GM12865 (cell line): ENCODE measurements at places on chromosomes 13 and 19.

DNA sequence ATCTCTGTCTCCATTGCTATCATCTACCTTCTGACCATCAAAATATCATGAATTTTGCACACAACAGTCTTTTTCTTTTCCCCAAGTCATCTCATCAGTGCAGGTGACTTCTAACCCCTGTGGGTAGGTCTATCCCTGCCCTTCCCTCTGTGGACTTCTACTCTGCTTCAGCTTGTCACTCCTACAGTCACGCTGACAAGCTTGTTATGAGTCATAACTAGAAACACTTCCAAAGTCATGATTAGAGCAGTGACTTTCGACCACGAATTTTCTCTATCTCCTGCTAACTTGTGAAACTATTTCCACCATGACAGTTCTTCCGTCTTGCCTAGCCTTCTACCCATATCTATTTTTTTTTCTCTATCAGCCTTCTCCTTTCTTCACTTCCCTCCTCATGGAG is 343.7 kb upstream of the ARGLU1 start:
- DNase-seq = no peak

DNA sequence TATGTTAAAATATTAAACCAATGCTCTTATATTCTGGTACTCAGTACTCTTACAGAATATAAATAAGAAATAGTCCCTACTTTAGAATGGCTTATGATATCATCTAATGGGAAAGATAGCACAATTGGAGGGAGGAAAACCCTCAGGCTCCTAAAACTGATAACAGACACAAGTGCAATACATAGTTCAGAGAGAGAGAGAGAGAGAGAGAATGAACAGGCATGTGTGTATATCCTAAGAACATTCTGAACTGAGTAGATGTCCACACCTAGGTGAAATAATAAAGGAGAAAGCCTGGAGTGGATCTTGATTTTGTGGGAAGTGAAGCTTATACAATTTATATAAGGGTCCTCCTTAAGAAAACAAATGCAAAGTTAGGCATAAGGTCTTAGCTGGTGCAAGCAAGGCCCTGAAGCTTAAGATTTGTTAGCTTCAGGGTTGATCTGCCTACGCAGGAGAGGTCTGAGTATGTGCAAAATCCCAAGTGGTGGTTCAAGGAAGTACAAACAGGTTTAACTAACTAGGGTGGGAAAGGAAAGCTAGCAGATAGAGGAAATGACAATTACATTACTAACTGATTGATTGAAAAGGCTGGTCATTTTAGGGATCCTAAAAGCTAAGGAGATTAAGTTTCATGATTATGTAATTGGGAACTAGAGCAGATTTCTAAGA is 53.3 kb downstream of the SOX21 start:
- no peak for DNase-seq

- DNase-seq = no peak
These were observed 58.5 kb downstream of the CCDC70 start for GRCh38 chr13:51920267-51920666.

- peak; percentile 9 for DNase-seq
These were observed 26.6 kb upstream of the OR10H1 start for GRCh38 chr19:15841875-15842569.

GRCh38 chr13:111470933-111471332 is 150.5 kb downstream of the TEX29 start:
- DNase-seq = no peak

- DNase-seq = no peak
These were observed 139.3 kb downstream of the DACH1 start for GRCh38 chr13:71727662-71728061.

DNA sequence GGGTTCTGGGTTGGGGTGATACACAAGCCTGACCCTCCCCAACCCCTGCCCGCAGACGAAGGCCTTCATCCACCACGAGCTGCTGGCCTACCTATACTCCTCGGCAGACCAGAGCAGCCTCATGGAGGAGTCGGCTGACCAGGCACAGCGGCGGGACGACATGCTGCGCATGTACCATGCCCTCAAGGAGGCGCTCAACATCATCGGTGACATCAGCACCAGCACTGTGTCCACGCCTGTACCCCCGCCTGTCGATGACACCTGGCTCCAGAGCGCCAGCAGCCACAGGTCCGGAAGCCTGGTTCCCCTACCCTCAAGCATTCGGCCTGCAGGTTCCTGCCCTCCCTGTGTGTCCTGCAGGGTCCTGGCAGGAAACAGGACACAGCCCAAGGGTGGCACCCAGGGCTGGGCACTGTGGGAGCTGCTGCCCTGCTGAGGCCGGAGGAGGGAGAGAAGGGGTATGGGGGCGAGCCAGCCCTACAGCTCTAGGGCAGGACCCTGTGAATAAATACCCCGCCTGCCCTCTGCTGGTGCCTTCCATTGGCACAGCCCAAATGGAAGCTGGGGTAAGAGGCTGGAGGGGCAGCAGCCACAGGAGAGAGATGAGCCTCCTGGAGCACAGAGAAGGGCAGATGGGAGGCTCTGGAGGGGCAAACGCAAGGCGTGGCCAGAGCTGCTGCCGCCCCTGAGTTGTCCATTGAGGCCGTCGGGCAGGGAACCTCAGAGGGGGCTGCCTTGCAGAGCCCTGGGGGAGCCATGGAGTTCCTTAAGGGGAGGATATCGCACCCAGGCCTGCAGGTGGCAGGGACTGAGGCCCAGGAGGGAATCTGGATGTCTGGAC is 6.8 kb downstream of the TMED1 start:
- DNase-seq = no peak

DNA sequence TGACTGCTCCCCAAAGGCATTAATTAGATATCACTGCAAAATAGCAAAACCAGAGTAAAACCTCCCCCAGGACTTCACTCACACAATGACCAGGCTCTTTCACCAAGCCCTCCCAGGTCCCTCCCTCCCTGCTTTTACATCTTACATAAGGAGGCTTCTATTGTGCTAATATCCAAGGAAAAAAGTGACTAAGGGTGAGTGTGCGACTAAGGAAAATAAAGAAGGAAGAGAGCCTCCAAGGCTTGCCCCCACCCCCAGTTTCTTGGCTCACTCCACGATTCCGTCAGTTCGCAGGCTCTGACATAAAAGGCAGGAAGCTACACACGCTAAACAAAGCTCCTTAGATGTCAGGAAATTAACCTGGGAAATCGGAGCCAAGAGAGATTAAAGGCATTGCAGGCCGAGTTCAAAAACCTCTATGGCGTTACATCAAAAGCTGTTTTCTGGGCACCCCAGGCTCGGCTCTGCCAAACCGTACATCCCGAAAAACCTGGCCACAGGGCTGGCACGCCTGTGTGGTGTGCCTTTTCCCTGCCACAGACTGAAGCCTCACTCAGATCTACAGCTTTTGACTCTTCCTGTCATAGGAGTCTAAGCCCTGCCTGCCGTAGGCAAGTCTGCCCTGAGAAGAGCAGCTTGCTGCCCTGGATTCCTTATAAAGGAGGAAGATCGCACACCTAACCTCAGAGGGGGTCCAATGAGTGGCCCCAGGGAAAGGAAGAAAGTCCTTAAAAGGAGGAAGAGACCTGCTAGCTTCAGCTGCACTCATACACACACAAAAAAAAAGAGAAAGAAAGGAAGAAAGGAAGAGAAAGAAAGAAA is 67.0 kb upstream of the SERP2 start:
- DNase-seq = no peak

DNA sequence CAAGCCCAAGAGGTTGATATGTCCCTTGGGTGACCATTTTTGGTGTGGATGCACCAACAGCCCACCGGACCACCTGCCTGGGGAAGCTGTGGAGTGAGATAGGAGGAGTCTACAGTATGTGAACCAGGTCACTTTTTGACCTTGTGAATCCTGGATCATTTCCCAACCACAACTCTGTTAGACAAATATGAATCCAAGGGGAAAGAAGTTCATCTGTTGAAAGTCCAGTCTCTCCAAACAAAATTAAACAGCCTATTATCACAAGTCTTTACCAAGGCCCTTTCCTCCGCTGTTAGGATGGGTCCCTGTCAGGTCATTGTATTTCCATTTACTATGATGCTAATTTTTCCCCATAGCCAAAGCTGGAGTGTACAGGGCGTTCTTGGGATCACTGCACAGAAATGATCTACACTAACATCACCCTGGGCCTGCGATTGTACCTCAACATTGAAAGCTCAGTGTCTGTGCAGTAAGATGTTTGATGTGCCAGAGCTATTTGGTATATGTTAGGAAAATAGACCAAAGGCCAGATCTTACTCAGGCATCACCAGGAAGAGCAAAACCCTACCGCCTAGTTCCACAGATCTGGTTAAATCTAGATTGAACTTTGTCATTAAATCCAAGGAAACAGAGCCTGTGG is 117.1 kb downstream of the STARD13 start:
- no peak for DNase-seq

DNA sequence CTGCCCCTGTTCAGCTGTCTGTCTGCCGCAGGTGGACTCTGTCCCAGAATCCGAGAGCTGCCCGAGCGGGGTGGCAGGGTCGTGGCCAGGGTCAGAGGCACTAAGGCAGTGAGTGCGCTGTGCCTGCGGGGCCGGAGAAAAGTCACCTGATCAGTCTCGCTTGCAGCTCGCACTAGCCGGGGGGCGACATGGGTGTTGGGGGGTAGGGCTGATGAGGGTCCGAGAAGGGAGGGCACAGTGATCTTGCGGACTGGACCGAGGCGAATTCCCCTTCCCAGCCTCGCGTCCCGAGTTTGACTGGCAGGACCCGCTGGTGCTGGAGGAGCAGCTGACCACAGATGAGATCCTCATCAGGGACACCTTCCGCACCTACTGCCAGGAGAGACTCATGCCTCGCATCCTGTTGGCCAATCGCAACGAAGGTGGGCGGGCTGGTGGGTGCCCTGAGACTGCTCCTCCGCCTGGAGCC is 627 bp downstream of the GCDH start:
- DNase-seq = peak; percentile 29

- no peak for DNase-seq
These were observed 359.2 kb downstream of the IRS2 start for GRCh38 chr13:109427148-109427547.

DNA sequence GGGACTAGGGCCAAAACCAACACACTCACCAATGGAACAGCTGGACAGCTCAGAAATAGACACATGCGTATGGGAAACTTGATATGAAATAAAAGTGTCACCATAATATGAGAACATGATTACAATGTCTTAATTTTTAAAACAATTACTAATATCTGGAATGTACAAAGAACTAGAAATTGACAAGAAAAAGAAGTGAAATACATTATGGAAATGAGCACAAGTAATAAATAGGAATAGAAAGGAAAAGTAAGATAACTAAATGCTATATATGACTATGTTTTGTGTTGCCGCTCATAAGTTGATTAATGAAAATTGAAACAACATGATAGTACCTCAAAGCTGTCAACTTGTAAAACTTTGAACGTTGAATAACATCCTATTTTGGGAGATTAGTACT is 801.1 kb downstream of the SLITRK5 start:
- DNase-seq = no peak

DNA sequence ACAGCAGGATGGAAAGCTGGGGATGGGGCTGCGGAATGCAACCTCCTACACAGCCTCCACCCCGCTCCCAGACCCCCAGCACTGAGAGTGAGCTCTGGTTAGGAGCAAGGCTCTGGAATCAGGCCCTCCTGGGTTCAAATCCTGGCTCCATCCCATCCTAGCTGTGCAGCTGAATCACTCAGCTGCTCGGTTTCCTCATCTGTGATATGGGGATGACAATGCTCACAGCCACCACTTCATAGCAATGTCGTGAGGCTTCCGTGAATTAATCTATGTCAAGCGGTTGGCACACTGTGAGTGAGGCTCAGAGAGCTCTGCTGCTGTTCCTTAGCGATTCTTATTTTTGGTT is 538 bp downstream of the ACP7 start:
- no peak for DNase-seq

DNA sequence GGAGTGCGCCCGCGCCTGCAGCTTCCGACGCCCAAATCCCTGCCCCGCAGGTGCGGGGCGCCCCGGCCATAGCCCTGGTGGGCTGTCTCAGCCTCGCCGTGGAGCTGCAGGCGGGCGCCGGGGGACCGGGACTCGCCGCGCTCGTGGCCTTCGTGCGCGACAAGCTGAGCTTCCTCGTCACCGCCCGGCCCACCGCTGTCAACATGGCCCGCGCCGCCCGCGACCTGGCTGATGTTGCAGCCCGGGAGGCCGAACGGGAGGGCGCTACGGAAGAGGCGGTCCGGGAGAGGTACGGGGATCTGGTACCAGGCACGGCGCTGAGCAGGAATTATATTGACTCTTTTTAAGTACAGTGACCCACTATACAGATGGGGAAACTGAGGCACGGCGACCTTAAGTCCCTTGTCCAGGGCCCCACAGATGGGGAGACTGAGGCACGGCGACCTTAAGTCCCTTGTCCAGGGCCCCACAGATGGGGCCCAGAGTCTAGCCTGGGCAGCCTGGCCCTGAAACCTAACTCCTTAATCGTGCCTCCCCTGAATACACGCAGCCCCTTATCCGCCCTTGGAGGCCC is 586 bp downstream of the MRI1 start:
- peak; percentile 48 for DNase-seq

- DNase-seq = no peak
These were observed 464.8 kb downstream of the COG6 start for GRCh38 chr13:40120288-40120687.

- no peak for DNase-seq
These were observed 49.4 kb upstream of the IPO5 start for GRCh38 chr13:97904059-97904458.

GRCh38 chr19:29574510-29574909 is 31.6 kb upstream of the POP4 start:
- DNase-seq = no peak

GRCh38 chr13:23570921-23571315 is 706 bp downstream of the TNFRSF19 start:
- DNase-seq = peak; percentile 84

- no peak for DNase-seq
These were observed 562.5 kb downstream of the GPC6 start for GRCh38 chr13:93789058-93789457.
